AG20443 (cell line): ENCODE measurements at places on chromosomes 2 and 18.
A peak's percentile ranks its signal among the peaks of the same experiment; 100 is the strongest.

- DNase-seq: no peak
Measured at GRCh38 chr18:21602299-21602587, 1.7 kb upstream of the ESCO1 start.

GRCh38 chr2:240556553-240557100, 1.2 kb downstream of the ANKMY1 start:
- DNase-seq: peak; percentile 71

GRCh38 chr18:77666613-77667012, 417.0 kb downstream of the GALR1 start:
- DNase-seq: no peak

DNA sequence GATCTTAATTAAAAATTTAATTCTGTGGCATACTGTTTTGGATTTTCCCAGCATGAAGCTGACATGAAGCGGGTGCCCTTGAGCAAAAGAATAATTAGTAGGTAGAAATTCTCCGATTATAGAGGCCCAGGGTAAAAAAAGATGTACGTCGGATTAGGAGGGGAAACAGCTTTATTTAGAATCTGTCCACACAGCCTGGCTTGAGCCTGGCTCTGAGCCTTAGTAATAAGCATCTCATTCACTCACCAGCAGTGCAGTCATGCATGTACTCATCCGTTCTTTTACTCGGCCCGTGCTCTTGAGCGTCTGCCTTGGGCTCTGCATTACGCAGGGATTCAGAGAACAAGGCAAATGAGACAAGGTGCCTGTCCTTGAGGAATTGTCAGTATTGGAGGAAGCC, 219.3 kb downstream of the AGAP1 start:
- DNase-seq: no peak

DNA sequence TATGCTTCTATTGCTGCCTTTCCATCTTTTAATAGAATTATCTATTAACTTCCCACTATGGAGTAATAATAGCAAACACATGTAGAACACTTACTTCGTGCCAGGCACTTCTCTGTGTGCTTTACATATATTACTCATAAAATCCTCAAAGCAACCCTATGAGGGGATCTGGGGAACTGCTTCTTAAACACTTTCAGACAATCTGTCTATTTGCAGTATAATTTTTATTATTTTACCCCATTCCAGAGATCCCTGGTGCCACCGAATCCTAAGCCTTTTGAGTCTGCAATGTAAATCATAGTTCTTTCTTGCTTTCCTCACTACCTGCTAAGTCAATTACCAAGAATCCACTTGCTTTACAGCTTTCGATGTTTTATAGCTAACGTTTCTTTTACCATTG, 25.6 kb upstream of the GCFC2 start:
- no peak for DNase-seq
